ENCODE measurements at places on chromosomes 16 and 17. TPM values are rescaled to one million over a fixed set of nuclear protein-coding genes. Genes with fewer than 3 reads are reported as not detected.

CA5A gene
- total RNA-seq, result not detected

DHX58 gene
- total RNA-seq, result 15.9 TPM

SLC22A31 gene
- 1.4 TPM for total RNA-seq

KRT31 gene
- total RNA-seq, result not detected

MARCHF10 gene
- 1.8 TPM for total RNA-seq

HBA2 gene
- total RNA-seq, result 495 TPM

FBXW10 gene
- not detected for total RNA-seq

SHCBP1 gene
- total RNA-seq, result under 0.01 TPM

DNA sequence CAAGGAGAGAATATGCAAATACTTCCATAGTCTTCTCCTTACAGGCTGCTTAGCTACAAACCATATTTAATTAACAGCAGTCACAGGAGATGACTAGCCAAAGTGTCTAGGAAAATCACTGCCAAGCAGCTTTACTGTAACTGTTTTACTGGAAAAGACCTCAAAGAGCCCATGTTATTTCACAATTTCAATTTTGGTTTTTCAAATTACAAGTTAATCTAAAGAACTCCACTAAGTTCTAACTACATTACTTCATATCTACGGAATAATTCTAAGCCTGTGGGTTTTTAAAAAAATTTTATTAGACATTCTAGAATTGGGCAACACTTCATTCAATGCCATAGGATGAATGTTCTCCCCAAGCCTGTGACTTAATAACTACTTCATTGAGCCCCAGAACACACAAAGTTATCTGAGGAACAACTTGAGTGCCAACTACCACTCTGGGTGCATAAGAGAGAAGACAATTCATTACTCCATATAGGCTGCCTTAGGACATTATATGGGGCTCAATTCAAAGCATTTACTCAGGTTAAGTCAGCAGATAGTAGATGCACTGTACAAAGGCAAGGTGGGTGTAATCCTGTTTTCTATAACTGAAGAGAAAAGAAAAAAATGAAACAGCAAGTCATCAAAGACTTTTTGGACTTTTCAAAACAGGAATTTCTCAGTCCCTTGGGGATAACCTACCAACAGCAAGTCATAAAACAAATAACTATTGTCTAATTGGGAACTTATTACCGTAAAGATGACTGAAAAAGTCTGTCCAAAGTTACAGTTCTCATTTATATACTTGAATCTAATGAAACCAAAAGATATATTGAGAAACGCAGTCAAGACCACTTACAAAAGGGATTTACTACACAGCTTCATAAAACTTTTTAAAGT is 33.0 kb downstream of the STAT3 start:
- no peak for DNase-seq
- peaks cover 38% of the 10 kb centered on the region for H3K4me1 ChIP-seq
- H3K27ac ChIP-seq, result no peak overlapping the region
- no peak overlapping the region for H3K4me3 ChIP-seq
- no peaks in the 10 kb centered on the region for H3K27me3 ChIP-seq

GRCh38 chr16:11232852-11233726 is 22.9 kb downstream of the SOCS1 start:
- no peaks in the 10 kb centered on the region for H3K36me3 ChIP-seq
- DNase-seq, result no peak
- H3K27me3 ChIP-seq, result no peaks in the 10 kb centered on the region

DNA sequence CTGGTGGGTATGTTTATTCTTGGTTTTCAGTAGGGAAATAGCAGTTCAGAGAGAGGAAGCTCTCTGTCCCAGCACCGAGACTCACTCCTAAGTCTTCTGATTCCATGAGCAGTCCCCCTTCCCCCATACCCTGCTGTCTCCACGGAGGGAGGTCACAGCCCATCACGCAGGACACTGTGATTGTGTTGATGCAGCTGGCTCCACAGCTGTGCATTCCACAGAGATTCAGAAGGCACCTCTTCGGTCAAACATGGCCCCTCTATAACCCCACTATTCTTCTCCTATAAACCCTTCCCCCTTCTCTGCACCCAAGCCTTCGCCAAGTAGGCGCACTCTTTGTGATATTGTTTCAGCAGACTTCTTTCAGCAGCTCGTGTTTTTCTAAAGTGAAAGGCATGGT is 104.3 kb upstream of the HLF start:
- H3K27me3 ChIP-seq, result no peaks in the 10 kb centered on the region
- H3K27ac ChIP-seq, result no peak overlapping the region
- H3K4me3 ChIP-seq, result no peak overlapping the region
- H3K36me3 ChIP-seq, result no peaks in the 10 kb centered on the region
- H3K4me1 ChIP-seq, result no peaks in the 10 kb centered on the region

DNA sequence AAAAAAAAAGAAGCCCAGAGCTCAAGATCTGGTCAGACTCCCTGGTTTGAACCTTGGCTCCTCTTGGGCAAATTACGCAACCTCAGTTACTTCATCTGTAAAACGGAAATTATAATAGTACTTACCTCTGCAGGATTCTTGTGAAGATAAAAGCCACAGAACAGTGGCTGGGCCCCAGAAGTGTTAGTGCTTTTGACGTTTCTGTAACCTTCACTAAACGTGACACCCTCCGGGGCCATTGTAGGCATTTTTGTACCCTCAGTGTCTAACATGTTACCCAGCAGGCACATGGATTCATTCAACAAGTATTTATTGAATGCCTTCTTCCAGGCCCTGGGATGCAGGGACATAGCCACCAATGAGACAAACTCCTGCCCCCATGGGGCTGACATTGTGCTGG is 58.0 kb downstream of the PITPNC1 start:
- no peaks in the 10 kb centered on the region for H3K36me3 ChIP-seq
- peak overlapping the region; percentile 20 for H3K27ac ChIP-seq
- no peak for DNase-seq
- H3K4me1 ChIP-seq, result peaks cover 3% of the 10 kb centered on the region
- H3K4me3 ChIP-seq, result no peak overlapping the region

GRCh38 chr16:79628501-79628975 is 28.0 kb upstream of the MAF start:
- H3K27me3 ChIP-seq, result no peaks in the 10 kb centered on the region
- DNase-seq, result no peak
- H3K4me3 ChIP-seq, result no peak overlapping the region
- no peak overlapping the region for H3K27ac ChIP-seq
- H3K4me1 ChIP-seq, result no peaks in the 10 kb centered on the region

- no peaks in the 10 kb centered on the region for H3K27me3 ChIP-seq
- H3K36me3 ChIP-seq, result no peaks in the 10 kb centered on the region
- no peak for DNase-seq
- no peak overlapping the region for H3K4me3 ChIP-seq
Observed at GRCh38 chr17:79000396-79001189, 9.0 kb downstream of the CANT1 start.

DNA sequence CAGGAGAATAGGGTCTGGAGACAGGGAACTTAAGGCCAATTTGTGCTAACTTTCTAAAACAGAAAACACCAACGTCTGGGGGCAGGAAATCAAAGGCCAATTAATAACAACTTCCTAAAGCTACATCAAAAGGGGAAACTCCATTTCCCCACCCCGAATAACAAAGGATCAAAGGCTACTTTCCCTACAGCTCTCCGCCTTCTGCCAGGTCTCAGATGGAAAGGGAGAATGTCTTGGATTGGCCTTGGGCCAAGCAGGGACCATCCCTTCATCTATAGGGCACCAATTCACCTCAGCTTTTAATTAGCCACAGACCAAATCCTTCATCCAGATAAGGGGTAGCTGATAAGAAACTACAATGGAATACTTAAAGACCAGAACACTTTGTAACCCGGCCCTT is 116.9 kb upstream of the ZKSCAN2 start:
- H3K27ac ChIP-seq, result no peak overlapping the region
- H3K4me3 ChIP-seq, result no peak overlapping the region
- no peaks in the 10 kb centered on the region for H3K27me3 ChIP-seq

DNA sequence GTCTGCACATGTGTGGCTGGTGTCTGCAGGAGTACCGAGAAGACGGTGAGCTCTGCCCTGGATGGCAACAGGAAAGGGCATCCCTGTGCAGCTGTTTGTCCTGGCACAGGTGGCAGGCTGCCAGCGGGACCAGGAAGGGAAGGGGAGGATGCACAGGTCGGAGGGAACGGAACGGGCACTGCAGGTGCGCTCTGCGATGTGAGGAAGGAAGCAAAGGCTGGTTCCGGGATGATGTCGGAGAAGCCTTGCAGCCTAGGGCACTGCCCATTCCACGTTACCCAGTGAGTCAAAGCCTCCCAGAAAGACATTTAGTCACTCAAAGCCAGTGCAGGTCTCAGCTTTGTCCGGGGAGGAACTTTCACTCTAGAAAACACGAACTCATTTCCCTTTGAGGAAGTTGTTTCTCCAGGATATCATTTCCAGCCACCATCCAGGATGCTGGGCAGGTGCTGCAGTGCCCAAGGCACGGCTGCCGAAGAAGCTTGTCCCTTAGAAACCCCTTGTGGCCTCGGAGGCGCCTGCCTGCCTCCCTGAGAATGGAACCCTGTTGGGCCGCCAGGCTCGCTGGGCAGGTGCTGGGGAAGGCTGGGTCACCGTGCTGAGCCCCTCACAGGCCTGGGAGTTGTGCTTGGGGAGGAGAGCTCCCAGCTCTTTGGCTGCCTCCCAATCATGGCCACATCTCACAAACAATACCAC is 4.5 kb upstream of the TMEM235 start:
- H3K27me3 ChIP-seq, result peaks cover 16% of the 10 kb centered on the region
- H3K36me3 ChIP-seq, result no peaks in the 10 kb centered on the region
- no peak overlapping the region for H3K4me3 ChIP-seq
- no peak for DNase-seq
- peaks cover 9% of the 10 kb centered on the region for H3K4me1 ChIP-seq
- H3K27ac ChIP-seq, result no peak overlapping the region

DNA sequence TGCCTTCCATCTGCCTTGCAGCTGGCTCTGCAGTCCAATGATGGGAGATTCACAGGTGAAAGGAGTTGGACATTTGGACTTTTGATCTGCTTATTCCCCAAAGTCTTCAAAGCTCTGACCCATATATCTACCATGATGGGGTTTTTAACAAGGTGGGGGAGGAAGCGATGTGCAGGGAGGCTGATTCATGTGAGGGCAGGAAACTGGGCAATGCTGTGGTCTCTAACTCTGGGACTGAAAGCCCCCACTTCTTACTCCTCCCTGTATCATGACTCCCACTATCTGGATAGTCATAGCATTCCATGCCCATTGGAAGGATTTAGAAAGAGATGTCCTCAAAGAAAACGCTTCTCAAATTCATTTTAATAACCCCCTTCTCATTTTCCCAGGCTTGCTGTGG is 16.3 kb downstream of the HOXB1 start:
- H3K27ac ChIP-seq, result no peak overlapping the region
- DNase-seq, result no peak
- H3K4me1 ChIP-seq, result no peaks in the 10 kb centered on the region

DNA sequence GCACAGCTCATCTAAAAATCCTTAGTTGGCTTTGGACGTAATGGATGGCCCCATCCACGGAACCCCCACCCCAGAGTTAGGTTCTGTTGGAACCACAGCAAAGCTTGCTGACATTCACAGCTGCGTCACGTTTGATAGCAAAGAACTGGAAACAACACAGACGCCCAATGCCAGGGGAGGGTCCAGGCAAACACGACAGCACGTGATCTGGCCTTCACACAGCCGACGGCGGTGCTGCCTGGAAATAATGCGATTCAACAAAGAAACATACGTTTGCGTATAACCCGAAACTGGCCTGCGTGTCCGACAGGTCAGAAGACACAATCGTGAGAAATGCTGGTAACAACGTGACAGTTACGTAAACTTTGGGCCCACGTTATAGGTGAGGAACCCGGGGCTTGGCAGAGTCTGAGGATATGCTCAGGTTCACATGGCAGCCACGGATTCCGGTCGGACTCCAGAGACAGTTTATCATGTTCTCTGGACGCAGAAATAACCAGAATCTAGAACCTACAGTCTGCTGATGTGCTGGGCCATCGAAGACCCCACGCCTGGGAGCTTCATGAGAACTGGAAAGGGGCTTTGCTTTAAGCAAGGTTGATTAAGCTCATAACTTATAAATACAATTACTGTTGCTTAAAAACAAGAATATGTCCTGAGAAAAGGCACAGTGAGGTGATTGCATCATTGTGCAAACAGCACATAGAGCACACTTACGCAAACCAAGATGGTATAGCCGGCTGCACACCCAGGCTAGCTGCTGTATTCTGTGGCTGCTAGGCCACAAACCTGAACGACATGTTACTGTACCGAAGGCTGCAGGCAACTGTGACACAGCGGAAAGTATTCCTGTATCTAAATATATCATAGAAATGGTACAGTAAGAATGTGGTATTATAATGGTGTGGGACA is 70.4 kb downstream of the RPH3AL start:
- DNase-seq, result no peak
- H3K27ac ChIP-seq, result no peak overlapping the region

- H3K27ac ChIP-seq, result no peak overlapping the region
- no peak overlapping the region for H3K4me3 ChIP-seq
- H3K27me3 ChIP-seq, result no peaks in the 10 kb centered on the region
- no peak for DNase-seq
- no peaks in the 10 kb centered on the region for H3K4me1 ChIP-seq
Observed at GRCh38 chr17:56324676-56325075, 171.4 kb downstream of the ANKFN1 start.

DNA sequence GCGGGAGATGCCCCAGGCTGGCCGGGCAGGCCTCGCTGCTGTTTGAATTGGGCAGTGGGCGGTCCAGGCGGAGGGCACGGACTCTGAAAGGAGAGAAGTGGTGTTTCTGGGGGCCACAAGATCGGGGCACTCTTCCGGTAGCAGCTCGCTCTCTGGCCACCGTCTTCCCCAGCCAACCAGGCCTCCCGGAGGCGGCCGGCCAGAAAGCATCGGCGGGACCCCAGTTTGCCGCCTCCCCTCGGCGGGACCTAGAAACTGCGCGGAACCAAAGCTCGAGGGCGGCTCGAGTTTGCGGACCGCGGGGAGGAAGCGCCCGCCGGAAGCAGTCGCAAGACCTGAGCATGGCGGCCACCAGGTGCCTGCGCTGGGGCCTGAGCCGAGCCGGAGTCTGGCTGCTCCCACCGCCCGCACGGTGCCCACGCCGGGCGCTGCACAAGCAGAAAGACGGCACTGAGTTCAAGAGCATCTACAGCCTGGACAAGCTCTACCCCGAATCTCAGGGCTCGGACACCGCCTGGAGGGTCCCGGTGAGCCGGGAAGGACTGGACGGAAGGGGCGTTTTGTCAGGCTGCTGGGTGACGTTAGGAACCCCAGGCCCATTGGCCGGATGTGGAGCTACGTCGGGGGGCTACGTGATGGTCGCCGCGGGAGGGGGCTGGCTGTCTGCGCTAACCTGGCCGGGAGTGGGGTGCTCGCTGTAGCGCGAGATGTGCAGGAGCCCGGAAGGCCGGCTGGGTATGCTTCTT is at the start of gene MRPL58:
MRPL58 (plus strand) TSS at position 325 of the 746 bp plus-strand sequence; CDS start at position 342, 17 bp downstream.
- no peaks in the 10 kb centered on the region for H3K27me3 ChIP-seq
- peak; percentile 53 for DNase-seq
- peaks cover 10% of the 10 kb centered on the region for H3K4me1 ChIP-seq
- H3K4me3 ChIP-seq, result peak within 1 kb of the TSS; percentile 65
- H3K36me3 ChIP-seq, result no peaks in the 10 kb centered on the region

DNA sequence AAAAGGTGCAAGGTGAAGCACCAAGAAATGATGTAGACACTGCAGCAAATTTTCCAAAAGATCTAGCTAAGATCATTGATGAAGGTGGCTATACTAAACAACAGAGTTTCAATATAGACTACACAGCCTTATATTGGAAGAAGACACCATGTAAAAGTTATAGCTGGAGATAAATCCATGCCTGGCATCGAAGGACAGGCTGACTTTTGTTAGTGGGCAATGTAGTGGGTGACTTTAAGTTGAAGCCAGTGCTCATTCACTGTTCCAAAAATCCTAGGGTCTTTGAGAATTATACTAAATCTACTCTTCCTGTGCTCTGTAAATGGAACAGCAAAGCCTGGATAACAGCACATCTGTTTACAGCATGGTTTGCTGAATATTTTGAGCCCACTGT is 26.4 kb downstream of the HLF start:
- peaks cover 40% of the 10 kb centered on the region for H3K4me1 ChIP-seq
- no peak overlapping the region for H3K4me3 ChIP-seq
- no peaks in the 10 kb centered on the region for H3K36me3 ChIP-seq
- DNase-seq, result no peak

Data from tibial nerve (tissue), 4 donors.